ENCODE measurements at places on chromosomes 2 and 18.

GRCh38 chr18:76461148-76461547 is 33.9 kb downstream of the ZNF516 start:
- no peak for DNase-seq

GRCh38 chr2:159803235-159803962 is 5.4 kb upstream of the CD302 start:
- DNase-seq, result no peak

DNA sequence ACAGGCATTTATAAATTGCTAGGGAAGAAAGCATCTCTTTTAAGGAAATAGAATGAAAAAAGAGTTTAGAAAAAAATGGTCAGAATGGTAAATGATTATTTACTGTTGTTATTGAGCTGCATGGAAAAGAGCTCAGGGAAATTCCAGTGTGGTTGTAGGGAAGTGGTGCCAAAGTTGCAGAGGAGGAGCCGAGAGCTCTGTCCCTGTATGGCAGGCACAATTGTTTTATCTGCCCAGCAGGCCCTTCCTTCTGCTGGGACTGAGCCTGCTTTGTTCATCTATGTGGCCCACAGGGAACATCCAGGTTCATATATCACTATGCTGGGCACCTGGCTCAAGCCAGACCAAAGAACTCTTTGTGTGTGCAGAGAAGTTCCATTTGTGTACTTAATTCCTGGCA is 80.8 kb upstream of the AGAP1 start:
- DNase-seq, result no peak

DNA sequence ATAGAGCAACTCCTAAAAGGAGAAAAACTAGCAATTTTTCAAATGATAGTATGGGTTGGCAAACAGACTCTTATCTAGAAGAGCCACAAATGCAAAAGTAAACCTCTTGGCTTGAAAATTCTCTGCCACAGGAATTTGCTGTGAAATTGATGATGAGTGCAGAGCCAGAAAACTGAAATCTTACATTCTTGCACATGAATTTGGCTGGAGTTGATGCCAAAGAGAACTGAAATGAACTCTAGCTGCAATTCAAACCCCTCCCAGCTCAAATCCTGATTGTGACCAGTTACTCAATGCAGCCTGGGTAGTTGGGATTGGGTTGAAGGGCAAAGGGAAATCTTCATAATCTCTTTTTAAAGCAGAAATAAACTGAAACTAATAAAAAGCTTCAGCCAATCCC is 266.6 kb downstream of the PDE11A start:
- peak; percentile 7 for DNase-seq

DNA sequence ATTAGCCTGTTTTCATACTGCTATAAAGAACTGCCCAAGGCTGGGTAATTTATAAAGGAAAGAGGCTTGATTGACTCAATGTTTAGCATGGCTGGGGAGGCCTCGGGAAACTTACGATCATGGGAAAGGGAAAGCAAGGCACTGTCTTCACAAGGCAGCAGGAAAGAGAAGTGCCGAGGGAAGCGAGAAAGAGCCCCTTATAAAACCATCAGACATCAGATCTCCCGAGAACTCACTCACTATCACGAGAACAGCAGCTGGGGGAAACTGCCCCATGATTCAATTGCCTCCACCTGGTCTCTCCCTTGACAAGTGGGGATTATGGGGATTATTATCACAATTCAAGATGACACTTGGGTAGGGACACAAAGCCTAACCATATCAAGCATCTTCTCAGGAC is 23.3 kb downstream of the RHOB start:
- DNase-seq, result no peak

GRCh38 chr2:68284896-68285295 is 32.6 kb upstream of the PPP3R1 start:
- DNase-seq, result peak; percentile 55
